Type B pancreatic cell (in vitro differentiated cells): ENCODE measurements at places on chromosomes 11 and 22. TPM values are rescaled to one million over a fixed set of nuclear protein-coding genes. Genes with fewer than 3 reads are reported as not detected.
A peak's percentile ranks its signal among the peaks of the same experiment; 100 is the strongest.

Gene CHRNA10
- total RNA-seq, result 1.5 and 2.9 TPM in 2 replicates

DNA sequence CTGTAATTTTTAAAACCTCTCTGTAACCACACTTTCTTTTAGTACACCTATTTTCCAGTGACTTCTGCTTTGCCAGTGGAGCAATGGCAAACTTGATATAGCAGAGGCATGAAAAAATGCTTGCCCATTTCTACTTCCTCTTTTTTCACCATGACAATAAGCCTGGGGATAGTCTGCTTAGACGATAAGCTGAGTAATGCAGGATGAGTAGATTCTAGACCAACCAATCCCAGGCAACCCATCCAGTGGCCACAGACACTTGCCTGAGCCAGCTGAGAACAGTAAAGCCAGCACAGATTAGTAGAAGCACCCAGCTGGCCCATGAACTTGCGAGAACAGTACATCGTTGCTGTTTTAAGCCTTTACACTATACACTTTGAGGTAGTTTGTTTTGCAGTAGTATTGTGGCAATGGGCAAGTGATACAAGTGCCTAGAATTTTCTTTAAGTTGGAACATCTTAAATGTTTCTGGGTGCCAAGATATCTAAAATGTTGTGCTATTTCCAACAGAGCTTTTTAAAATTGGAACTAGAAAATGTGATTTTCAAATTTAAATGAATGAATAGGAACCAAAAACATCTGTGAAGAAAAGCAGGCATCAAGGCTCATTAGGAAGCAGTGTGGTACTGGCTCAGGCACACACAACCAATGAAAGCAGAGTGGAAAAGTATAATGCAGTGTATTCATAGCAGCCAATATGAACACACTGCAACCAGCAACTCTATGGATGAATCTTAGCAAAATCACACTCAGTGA lies 37.7 kb downstream of the DDI1 start:
- no peaks in the 10 kb centered on the region for H3K27me3 ChIP-seq
- no peak overlapping the region for H3K27ac ChIP-seq
- DNase-seq, result no peak
- no peaks in the 10 kb centered on the region for H3K4me1 ChIP-seq
- no peaks in the 10 kb centered on the region for H3K36me3 ChIP-seq

Gene INTS4
- total RNA-seq, result 27.1 and 46.3 TPM in 2 replicates

DNA sequence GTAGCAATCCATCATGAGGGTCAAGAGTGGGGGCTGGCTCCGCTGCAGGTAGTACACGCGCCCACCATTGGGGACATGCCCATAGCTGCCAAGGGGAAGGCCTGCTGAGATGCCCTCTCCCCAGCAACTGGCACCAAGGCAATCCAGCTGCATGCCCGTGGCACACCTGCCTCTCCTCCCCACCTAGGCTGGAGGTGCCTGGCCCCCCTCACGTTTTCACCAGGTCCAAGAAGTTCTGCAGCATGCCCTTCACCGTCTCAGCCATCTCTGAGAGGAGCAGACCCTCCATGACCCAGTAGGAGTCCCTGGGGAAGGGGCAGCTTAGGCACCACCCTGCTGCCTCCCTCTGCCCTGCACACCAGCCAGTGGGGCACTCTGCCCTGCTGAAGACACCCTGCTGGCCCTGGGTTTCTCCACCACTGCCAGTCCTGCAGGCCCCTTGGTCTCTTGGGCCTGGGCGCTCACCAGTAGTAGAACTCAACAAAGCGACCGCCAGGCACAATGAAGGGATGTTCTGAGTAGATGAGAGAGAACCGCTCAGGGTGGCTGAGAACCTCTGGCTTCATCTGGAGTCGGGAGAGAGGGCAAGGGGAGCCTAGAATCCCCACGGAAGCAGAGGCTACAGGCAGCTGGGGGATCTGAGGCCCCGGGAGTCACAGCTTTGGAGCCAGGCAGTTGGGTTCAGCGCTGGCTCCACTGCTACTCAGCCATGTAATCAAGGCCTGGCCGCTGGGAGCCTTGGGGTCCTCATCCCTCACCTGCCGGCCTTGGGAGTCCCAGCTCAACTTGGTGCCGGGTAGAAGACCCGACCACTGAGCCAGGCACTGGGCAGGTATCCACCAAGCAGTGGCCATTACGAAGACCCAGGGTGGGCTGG lies 17.8 kb downstream of the TREH start:
- no peak for DNase-seq
- H3K27ac ChIP-seq, result no peak overlapping the region
- H3K4me1 ChIP-seq, result peaks cover 16% of the 10 kb centered on the region
- no peaks in the 10 kb centered on the region for H3K36me3 ChIP-seq
- H3K4me3 ChIP-seq, result no peak overlapping the region
- no peaks in the 10 kb centered on the region for H3K27me3 ChIP-seq

Gene CD3E
- total RNA-seq, result not detected in 2 replicates

GRCh38 chr22:50665738-50666137 lies 6.9 kb upstream of the SHANK3 start:
- peaks cover 17% of the 10 kb centered on the region for H3K27me3 ChIP-seq
- H3K36me3 ChIP-seq, result no peaks in the 10 kb centered on the region
- H3K4me1 ChIP-seq, result peaks cover 4% of the 10 kb centered on the region
- no peak overlapping the region for H3K4me3 ChIP-seq
- DNase-seq, result peak; percentile 4

- H3K27me3 ChIP-seq, result no peaks in the 10 kb centered on the region
- no peak overlapping the region for H3K27ac ChIP-seq
- no peak overlapping the region for H3K4me3 ChIP-seq
- no peaks in the 10 kb centered on the region for H3K36me3 ChIP-seq
- DNase-seq, result no peak
These were observed 15.7 kb upstream of the NXPE4 start for GRCh38 chr11:114610984-114611944.

Gene SCGB1C1
- total RNA-seq, result not detected in 2 replicates

GRCh38 chr11:33271059-33271458 lies 13.9 kb downstream of the HIPK3 start:
- H3K4me1 ChIP-seq, result peaks cover 16% of the 10 kb centered on the region
- DNase-seq, result no peak
- H3K4me3 ChIP-seq, result no peak overlapping the region
- no peaks in the 10 kb centered on the region for H3K27me3 ChIP-seq
- no peak overlapping the region for H3K27ac ChIP-seq

- DNase-seq, result no peak
- H3K27ac ChIP-seq, result no peak overlapping the region
- peaks cover 6% of the 10 kb centered on the region for H3K36me3 ChIP-seq
- peaks cover 21% of the 10 kb centered on the region for H3K4me1 ChIP-seq
These were observed 15.8 kb downstream of the TMEM258 start for GRCh38 chr11:61776561-61777075.

Gene TSKU
- total RNA-seq, result 32.8 and 36.7 TPM in 2 replicates

DNA sequence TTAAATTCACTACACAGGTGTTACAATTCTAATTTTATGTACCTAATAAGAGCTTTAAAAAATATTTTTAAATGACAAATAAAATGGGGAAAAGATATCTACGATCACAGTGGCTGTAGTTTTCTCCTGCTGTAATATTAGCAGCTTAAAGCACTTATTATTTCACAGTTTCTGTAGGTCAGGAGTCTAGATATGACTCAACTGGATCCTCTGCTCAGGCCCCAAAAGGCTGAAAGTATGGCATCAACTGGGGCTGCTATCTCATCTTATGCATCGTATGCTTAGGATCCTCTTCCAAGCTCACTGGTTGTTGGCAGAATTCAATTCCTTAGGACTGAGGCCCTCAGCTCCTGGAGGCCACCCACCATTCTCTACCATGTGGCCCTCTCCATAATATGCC lies 12.8 kb downstream of the FBXO3 start:
- DNase-seq, result no peak
- H3K4me1 ChIP-seq, result no peaks in the 10 kb centered on the region
- H3K27ac ChIP-seq, result no peak overlapping the region
- no peaks in the 10 kb centered on the region for H3K27me3 ChIP-seq
